NCI-H524 treated with DMSO at 0.1 percent for 48 hours (cell line): ENCODE measurements at places on chromosomes 2 and 18.
A peak's percentile ranks its signal among the peaks of the same experiment; 100 is the strongest.

- no peak for DNase-seq
These were observed 101.0 kb upstream of the DNAJC10 start for GRCh38 chr2:182615036-182615435.

GRCh38 chr2:33477473-33478468, 1.3 kb downstream of the RASGRP3 start:
- DNase-seq = no peak

DNA sequence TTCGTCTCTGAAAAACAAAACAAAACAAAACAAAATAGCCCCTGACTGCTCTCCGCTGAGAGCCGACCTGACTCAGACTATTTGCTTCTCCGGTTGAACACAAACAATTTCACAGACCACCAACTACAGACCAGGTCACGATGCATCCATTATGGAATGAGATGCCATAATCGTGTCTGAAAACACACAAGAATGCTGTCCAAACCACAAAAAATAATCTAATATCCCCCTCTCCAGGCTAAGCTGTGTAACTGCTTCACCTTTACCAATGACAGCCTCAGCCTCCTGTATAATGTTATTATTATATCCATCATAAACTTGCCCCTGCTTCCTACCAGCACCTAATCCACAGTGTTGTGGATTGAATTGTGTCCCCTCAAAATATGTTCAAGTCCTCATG, 114.7 kb downstream of the DNAH6 start:
- DNase-seq = no peak

- no peak for DNase-seq
These were observed 205.7 kb upstream of the ZSWIM2 start for GRCh38 chr2:187054501-187055319.

GRCh38 chr2:8193686-8194615, 487.9 kb upstream of the ID2 start:
- DNase-seq = no peak

GRCh38 chr2:238289574-238289973, 1.2 kb upstream of the PER2 start:
- DNase-seq = no peak

- peak; percentile 3 for DNase-seq
These were observed 39.9 kb downstream of the TANK start for GRCh38 chr2:161199912-161200701.

- DNase-seq = no peak
These were observed 88.6 kb downstream of the SH3YL1 start for GRCh38 chr2:175161-175786.

GRCh38 chr2:157644776-157645175, 16.1 kb upstream of the ACVR1C start:
- no peak for DNase-seq

DNA sequence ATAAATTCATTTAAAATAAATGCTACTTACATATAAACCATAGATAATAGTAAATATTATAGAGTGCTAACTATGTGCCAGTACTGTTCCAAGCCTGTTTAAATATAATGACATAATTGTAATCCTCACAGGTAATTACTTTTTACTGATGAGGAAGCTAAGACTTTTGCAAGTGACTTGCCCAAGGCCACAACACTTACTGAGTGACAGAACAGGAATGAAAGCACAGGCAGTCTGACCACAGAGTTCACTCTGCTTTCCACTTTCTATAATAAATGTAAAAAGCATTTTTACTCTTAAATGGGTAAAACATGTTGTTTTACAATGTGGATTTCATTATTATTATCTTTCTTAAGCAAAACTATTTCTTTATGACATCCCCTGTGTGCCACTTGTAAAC, 537.8 kb upstream of the SLC39A10 start:
- DNase-seq = no peak

DNA sequence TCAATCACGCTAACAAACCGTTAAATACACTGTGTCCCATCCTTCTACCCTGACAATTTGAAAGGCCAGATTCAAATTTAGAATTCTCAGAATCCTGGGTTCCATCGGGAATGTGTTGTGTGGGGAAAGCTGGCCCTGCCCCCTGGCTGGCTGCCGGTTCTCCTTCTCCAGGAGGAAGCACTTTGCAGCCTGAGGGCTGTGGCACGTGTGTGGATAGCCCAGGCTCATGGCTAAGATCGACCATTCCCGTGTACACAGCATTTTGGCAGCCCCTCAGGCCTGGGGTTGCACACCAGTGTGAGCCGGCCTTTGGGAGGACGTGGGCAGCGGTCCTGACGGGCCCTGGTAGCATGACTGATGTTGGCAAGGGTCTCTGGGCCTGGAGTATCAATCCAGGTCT, 51.0 kb upstream of the ROCK2 start:
- no peak for DNase-seq

GRCh38 chr2:64839844-64840243, 149.4 kb upstream of the SLC1A4 start:
- no peak for DNase-seq
